ENCODE measurements at places on chromosomes 2 and 18.

- DNase-seq: no peak
These were observed 22.0 kb upstream of the IL1R2 start for GRCh38 chr2:101969723-101970122.

GRCh38 chr2:145157741-145158591 lies 638.0 kb upstream of the ZEB2 start:
- DNase-seq: no peak

GRCh38 chr2:132676999-132677398 lies 7.0 kb upstream of the LYPD1 start:
- DNase-seq: no peak

DNA sequence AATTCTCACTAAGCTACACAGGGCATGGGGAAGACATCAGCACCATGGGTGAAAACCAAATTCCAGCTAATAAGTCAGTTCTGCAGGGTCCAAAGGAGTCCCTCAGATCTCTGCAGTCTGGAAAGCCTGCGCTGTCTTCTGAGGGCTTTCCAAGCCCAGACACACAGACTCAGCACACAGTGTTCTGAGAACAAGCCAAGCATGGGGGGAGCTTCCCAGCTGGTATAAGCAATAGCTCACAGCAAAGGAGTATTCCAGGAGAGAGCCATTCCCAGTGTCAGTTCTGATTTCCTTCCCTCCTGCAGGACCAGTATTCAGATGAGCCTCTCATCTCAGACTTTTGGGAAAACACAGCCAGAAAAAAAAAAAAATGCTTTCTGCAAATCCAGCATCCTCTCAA lies 370.8 kb downstream of the TNS1 start:
- DNase-seq: no peak

DNA sequence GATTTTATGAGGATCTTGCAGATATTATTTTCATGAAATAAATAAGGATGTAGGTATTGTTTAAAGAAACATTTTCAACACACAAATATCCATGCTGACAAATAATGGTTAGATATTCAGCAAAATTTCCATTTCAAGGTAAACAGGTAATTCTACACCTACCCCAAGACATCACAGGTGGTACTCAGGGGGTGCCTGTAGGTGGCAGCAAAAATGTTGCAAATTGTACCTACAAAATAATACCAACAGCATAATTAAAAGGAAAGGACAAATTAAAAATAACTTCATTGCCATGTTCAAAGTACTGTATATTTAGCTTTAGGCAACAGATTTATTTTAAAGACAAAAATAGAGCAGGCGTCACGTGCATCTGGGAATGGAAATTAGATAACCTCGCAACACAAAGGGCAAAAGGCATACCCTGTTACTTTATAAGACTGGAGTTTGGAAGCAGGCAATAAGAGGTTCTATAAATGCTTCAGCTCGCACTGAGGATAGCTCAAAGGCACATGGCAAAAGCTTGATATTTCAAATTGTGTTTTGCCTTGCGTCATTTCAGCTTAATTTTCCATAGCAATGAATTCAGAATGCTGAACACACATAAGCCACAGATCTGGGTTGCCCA lies 630.5 kb downstream of the TDRD15 start:
- no peak for DNase-seq

GRCh38 chr2:74102516-74102915 lies 45.2 kb downstream of the BOLA3 start:
- DNase-seq: no peak

- no peak for DNase-seq
These were observed 1552.3 kb upstream of the SLC39A10 start for GRCh38 chr2:194104687-194105086.

DNA sequence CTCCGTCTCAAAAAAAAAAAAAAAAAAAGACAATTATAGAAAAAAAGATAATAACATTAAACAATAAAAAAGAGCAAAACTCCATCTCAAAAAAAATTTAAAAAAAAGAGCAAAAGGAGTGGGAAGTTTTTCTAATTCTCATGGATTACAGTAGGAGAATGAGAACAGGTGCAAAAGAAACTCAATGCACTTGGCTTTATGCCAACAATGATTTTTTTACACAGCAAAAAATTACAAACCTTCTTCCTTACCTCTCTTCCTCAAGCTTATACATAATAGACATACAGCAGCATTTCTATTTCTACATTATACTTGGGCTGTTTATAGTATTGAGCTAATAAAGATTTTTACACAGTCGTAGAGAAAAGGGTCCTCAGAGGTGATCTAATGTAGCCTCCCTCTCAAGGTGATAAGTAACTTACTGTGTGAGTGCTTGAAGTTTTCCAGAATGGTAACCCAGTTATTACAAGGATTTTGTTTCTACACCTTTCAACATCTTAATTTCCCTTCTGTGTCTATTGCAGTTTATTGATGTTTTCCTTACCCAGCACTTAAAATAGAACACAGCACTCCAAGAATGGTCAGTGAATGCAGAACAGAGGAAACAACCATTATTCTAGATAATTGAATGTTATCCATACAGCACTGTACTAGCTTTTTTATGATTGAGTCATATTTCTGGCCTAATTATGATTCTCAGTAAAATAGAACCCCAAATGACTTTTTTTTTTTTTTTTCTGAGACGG lies 34.9 kb upstream of the RNF138 start:
- no peak for DNase-seq

- DNase-seq: no peak
These were observed 133.8 kb downstream of the NAPG start for GRCh38 chr18:10659594-10659993.

GRCh38 chr2:120772261-120772660 lies 36.6 kb downstream of the GLI2 start:
- no peak for DNase-seq

DNA sequence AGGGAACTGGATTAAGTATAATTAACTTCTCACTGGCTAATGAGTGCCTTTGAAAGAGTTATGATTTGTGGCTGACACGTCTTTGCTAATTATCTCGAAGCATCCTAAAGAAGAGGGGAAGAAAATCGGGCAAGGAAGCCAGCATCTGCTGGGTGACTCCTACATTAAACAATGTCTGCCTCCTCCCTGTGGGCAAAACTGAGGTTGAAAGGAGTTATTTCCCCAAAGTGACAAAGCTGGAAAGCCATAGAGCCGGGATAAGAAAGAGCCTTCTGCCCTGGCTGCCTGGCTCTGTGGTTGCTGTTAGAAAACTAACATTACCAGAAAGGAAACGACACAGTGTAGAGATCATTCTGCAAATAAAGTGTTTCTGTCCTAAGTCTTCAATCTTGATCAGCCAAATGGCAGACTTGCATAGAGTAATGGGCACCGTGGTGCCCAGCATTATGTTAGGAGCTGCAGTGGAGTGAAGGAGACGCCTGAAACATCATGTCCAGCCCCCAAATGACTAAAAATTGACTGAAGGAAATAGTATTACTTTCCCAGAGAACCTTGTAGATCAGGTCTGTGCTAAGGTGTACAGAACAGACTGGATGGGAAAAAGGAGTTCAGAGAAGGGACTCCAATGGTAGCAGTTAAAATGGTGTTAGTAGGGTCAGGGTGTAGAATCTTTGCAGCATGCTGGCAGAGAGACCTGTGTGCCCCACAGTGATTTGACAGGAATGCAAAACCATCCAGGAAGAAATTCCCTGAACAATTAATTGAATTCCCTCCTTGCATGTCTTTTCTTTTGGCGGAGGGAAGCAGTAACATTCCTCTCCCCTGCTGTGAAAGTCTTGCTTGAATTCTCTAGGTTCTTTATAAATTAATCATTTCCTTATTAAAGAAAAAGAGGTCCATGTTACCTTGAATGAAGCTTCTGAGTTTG lies 44.4 kb downstream of the ALPK2 start:
- DNase-seq: no peak

- no peak for DNase-seq
These were observed 183.2 kb upstream of the RPRM start for GRCh38 chr2:153661801-153662200.

GRCh38 chr2:133072837-133073694 lies 403.1 kb upstream of the LYPD1 start:
- DNase-seq: no peak

- no peak for DNase-seq
These were observed 788 bp downstream of the USP14 start for GRCh38 chr18:159037-159652.

- DNase-seq: no peak
These were observed 433.7 kb upstream of the TRIB2 start for GRCh38 chr2:12282780-12283695.

GRCh38 chr2:118832791-118833715 lies 14.4 kb downstream of the EN1 start:
- DNase-seq: no peak

GRCh38 chr2:30503007-30503694 lies 56.1 kb downstream of the LCLAT1 start:
- DNase-seq: peak; percentile 6

- DNase-seq: no peak
These were observed 24.0 kb upstream of the LOXHD1 start for GRCh38 chr18:46680784-46681695.

GRCh38 chr2:101463911-101464641 lies 10.8 kb downstream of the RFX8 start:
- DNase-seq: no peak

DNA sequence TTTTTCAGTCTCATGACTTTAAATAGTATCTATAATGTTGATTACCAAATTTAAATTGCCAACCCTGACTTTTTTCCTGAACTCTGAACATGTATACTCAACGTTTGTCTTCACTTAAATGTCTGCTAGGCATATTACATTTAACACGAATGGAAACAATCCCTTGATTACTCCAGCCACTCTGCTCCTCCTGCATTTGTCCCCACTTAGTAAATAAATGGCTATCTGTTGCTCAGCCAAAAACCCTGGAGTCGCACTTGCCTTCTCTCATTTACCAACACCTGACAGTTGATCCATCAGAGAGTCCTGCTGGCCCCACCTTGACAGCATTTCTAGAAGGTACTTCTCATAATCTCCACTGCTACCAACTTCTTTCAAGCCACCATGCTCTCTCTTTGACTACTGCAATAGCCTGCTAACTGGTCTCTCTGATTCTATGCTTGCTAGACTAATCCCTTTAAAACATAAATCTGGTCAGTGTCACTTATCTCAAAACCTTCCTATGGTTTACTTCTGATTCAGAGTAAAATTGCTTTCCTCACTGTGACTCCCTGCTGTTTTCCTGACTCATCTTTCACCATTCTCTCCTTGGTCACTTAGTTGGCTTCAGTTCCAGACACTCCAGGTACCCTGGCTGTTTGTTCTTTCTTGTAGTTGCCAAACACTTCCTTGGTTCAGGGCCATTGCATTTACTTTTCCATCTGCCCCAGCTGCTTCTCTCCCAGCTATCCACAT lies 31.9 kb downstream of the SPAG16 start:
- DNase-seq: no peak

DNA sequence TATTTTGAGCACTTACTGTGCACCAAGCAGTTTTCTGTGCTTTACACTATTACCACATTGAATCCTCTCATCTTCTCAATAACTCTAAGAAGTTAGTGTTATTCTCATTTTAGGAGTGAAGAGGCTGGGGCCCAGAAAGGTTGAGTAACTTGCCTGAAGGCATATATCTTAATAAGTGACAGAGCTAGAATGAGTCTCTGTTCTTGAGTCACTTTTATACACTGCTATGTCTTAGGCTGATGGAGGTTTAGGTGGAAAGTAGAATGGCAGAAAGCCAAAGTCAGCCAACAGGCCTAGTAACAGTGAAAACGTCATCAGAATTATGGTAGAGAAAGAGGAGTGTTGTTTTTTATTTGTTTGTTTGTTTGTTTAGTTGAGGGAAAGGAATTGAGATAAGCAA lies 27.9 kb upstream of the RPE start:
- DNase-seq: no peak

DNA sequence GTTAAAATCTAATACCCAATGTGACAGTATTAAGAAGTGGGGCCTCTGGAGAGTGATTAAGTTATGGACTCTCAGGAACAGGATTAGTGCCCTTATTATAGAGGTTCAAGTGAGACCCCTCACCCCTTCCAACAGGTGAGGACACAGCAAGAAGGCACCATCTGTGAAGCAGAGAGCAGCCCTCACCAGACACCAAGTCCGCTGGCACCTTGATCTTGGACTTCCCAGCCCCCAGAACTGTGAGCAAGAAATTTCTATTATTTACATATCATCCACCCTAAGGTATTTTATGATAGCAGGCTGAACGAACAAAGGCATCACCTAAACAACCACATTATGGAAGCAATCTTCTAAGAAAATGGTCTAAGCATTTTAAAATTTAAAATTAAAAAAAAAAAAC lies 59.0 kb downstream of the HDAC4 start:
- no peak for DNase-seq

DNA sequence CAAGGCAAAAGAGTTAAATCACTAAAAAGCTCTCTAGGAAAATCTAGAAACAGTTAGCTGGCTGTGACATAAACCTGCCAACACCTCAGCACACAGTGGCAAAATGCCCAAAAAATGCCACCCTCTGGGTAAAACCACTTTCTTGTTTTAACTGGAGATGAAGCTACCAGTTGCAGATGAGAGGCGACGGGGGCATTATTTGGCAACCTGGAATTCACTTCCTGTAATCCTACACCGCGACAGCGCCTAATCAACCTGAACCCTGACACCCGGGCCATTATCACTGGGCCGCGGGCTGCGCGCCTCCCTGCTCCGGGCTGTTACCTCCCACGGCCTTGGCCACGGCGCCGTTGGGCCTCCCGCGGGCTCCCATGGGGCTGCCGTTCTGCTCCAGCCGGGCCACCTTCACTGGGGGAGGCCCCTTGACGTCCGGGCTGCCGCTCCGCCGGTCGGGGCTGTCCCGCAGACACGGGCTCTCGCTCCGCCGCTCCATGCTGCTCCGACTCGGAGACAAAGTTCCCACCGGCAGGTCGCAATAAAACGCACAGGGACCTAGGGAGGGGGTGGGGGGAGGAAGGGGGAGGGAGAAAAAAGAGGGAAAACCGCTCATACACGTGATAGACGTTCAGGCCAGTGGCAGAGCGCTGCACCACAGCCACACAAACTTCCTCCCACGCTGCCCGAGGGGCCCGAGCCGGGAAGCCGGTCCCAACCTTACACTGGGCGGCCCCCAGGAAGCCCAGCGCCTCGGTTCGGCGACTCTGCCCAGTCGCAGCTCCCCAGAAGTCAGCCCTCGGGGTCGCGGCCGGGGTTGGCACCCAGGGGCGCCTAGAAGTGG lies 2.0 kb downstream of the SATB2 start:
- DNase-seq: no peak

DNA sequence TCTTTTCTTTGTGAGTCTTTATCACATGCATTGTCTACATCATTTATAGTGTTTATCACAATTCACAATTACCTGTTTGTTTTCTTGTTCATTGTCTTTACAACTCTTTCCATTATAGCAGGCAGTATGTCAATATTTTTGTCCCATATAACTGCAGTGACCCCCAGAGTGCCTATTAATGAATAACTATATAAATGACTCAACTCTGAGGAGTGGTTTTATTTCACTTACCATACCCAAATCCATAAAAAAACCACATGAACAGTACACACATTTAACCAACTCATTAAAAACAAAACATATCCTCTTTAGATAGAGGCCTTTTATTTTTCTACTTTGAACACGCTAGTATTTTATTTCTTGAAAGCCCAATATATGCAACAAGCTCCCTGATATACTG lies 1419.1 kb upstream of the NXPH2 start:
- DNase-seq: no peak

- DNase-seq: no peak
These were observed 22.8 kb upstream of the IL37 start for GRCh38 chr2:112887964-112888749.
